ENCODE measurements at places on chromosomes 7 and 10.
A peak's percentile ranks its signal among the peaks of the same experiment; 100 is the strongest.

GRCh38 chr7:80412842-80413241, 99.0 kb downstream of the GNAT3 start:
- DNase-seq: no peak

- DNase-seq: no peak
These were observed 155.2 kb upstream of the GNAI1 start for GRCh38 chr7:79979437-79979836.

GRCh38 chr10:16904049-16904448, 86.8 kb upstream of the RSU1 start:
- DNase-seq: no peak

DNA sequence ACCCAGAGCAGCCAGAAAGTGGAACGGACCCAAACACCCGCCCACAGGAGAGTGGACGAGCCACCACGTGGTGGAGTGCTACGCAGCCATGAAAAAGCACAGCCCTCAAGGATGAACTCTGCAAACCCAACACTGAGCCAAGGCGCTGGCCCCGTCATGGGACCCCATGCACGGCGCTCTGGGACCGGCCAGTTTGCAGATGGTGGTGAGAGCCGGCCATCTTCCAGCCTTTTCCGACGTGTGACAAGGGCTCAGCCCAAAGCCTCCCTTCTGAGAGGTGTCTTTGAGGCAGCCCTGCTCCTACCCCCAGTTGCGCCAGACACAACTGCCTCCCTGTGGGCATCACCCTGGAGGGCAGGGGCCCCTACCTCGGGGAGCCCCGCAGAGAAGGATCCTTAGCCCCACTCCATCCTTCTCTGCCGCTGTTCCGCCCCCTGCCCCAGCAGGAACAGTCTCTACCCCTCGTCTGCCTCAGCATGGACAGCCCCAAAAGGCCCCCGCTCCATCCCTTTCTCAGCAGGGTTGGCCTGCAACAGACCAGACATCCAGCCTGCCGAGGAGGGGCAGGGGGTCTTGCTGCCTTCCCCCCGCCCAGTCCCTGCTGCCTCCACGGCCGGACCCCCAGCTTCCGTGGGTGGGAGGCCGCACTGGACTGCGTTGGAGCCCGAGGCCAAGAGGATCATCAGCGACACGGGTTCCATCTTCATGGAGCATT, 75.7 kb downstream of the MICALL2 start:
- DNase-seq: no peak

- DNase-seq: no peak
These were observed 36.6 kb downstream of the TCERG1L start for GRCh38 chr10:131274883-131275282.

- no peak for DNase-seq
These were observed 244.2 kb downstream of the POU6F2 start for GRCh38 chr7:39221901-39222300.

- no peak for DNase-seq
These were observed 279.3 kb downstream of the SKAP2 start for GRCh38 chr7:26584987-26585665.

DNA sequence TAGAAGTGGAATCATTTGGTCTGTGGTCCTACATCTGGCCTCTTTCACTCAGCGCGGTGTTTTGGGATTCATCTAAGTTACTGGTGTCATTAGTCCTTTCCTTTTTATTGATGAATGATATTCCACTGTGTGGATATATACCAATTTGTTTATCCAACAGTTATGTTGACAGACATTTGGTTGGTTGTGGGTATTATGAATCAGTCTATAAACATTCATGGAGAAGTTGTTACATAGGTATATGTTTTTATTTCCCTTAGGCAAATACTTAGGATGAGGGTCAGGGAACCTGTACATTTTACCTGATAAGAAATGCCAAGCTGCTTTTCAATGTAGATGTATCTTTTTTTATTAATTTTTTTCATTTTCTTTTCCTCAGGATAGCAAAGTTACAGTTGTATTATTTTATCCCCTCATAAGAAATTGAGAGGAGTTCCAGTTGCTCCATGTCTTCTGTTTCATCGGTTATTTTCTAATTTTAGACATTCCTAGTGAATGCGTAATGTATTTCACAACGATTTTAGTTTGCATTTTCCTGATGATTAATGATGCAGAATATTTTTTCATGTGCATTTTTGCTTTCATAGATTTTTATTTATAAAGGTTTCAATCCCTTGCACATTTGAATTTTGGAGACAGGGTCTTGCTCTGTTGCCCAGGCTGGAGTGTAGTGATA, 203.8 kb upstream of the SH2B2 start:
- no peak for DNase-seq

- DNase-seq: no peak
These were observed 25.8 kb downstream of the ZNF800 start for GRCh38 chr7:127366680-127367079.

GRCh38 chr10:113495553-113495952, 57.3 kb upstream of the HABP2 start:
- DNase-seq: no peak

DNA sequence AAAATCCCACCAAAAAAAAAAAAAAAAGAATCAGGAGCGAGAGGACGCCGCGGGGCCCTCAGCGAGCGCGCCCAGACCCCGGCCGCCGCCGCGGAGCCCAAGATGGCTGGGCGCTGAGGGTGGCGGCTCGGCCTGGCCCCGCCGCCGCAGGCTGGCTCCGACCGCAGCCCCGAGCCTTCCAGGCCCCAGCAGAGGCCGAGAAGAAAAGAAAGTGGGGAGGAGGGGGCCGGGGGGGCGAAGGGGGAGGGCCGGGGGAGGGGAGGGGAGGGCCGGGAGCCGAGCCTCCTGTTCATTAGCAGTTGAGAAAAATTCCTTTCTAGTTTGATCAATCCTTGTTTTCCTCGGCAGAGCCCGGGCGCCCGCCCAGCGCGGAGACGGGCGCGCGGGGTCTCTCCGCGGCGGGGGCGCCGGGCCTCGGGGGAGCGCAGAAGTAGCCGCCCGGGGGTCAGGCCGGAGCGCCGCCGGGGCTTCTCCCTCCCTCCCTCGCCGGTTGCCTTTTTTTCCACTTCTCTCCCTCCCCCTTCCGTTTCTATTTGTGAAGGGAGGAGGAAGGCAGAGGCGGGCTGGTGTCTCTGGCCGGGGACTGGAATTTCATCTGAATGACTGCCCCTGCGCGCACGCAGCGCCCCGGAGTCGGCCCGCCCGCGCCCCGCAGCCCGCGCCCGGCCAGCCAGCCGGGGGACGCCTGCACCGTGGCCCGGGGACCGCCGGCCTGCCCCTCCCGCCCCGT, 778 bp upstream of the TRIM8 start:
- DNase-seq: peak; percentile 87

GRCh38 chr10:101481256-101481655, 106.8 kb downstream of the POLL start:
- DNase-seq: no peak

DNA sequence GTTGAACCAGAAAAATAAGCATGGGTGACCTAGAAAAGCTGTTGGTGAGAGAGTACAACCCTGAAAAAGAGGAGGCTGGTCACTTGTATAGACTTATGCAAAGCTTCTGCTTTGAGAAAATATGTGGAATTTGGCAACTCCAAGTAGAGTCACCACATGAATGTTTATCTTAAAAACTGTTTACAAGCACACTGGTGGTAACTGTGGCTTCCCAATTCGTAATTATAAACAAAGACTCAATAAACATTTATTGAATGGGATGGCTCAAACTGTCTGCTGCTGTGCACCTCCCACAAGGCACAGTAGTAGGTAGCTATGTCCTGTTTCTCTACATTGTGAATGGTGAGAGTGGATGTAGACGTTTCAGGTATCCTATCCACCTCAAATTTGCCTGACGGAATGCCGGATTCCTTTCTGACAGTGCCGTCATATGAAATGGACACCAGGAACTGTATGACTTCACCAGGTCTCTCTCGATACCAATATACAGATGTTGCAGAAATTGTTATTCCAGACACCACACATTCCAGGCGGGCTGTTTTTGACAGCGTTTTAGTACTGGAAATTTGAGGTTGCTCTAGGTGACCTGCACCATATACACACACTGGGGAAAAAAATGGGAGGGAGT, 43.4 kb upstream of the TARP start:
- DNase-seq: no peak

- DNase-seq: no peak
These were observed 4.8 kb upstream of the DMTF1 start for GRCh38 chr7:87147500-87147899.

GRCh38 chr7:46545790-46546189, 624.7 kb upstream of the IGFBP3 start:
- no peak for DNase-seq

DNA sequence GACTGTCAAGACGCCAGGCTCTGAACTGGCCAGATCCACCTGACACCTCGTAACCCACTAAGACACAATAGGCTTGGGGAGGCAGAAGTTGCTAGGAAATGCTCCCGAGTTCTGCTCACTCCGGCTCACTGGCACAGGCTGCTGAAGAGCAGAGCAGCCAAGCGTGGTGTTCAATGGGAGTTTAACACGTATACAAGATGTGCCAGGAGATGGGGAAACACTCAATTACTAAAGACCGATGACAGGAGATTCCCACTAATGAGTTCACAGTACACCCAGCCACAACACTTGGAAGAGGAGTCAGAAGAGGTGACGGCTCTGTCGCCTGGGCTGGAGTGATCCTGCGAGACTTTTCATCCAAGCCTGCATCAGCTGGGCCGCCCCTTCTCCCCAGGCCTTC, 303.4 kb downstream of the GFRA1 start:
- no peak for DNase-seq

- no peak for DNase-seq
These were observed 990.1 kb downstream of the CNTNAP2 start for GRCh38 chr7:147106746-147107145.

DNA sequence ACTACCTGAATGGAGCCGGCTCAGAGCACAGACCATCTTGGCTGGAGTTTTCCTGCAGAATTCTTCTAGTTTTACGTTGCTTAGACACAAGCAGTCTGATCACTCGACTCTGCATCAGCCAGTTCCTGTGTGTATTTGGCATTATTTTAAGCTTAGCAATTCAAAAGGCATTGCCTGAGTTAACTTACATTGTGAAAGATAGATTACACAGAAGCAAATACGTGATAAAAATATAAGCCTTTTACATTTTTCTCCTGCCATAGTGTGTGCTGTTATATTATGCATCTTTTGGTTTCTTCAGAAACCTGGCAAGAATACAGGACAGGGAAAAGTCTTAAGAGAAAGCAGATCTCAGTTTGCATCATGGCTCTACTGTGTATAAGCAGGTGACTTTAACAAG, 98.1 kb downstream of the LRRC4 start:
- no peak for DNase-seq

- DNase-seq: peak; percentile 34
These were observed 248.9 kb downstream of the FOXP2 start for GRCh38 chr7:114663502-114663901.

GRCh38 chr10:86662186-86663045, 5.9 kb upstream of the LDB3 start:
- DNase-seq: no peak

GRCh38 chr7:3682028-3682710, 381.1 kb downstream of the SDK1 start:
- DNase-seq: no peak

- DNase-seq: peak; percentile 15
These were observed 18.8 kb downstream of the TMEM196 start for GRCh38 chr7:19754521-19755116.

GRCh38 chr7:112431803-112432202, 18.5 kb upstream of the IFRD1 start:
- DNase-seq: no peak

DNA sequence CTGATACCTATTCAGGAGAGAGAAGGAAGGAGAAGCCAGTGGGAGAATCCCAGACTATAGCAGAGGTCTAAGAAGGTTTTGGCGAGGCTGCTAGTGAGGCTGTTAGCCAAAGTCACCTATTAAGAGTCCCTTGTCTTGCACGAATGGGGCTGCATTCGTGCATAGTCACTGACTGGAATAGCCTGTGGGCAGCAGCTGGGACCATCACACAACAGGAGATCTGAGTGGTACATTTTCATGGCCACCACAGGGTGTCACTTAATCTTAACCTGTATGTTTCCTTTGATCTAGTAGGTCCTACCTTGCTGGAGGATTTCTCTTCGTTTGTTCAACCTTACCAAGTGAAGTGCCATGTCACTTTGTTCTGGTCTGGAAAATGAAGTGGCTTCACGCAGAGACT, 319.9 kb downstream of the BMPER start:
- DNase-seq: no peak

- no peak for DNase-seq
These were observed 227.4 kb downstream of the PRKG1 start for GRCh38 chr10:51301644-51302043.

GRCh38 chr10:102241032-102241443, 274 bp downstream of the PITX3 start:
- DNase-seq: no peak

- DNase-seq: no peak
These were observed 6.4 kb upstream of the ANXA11 start for GRCh38 chr10:80211786-80212185.

- no peak for DNase-seq
These were observed 23.3 kb downstream of the PRPS1L1 start for GRCh38 chr7:18004372-18004771.

DNA sequence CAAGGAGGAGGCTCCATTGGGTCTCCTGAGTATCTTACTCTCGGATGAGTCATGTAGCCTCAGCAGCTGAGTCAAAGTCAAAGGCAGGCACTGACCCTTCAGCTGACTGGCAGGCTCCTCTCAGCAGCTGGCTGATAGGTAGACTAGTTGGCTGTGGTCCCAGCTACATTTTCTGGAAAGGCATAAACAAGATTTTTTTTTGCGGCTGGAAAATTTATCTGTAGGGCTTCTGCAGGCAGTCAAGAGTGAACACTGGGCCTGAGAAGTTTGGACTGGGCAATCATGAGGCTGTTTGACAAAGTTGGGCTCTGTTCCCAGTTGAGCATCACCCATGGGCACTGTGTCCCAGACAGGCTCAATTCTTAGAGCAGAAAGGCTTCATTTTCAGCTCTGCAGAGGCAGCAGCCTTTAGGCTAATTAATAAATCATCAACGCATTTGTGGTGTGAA, 796.2 kb downstream of the CCSER2 start:
- DNase-seq: no peak

DNA sequence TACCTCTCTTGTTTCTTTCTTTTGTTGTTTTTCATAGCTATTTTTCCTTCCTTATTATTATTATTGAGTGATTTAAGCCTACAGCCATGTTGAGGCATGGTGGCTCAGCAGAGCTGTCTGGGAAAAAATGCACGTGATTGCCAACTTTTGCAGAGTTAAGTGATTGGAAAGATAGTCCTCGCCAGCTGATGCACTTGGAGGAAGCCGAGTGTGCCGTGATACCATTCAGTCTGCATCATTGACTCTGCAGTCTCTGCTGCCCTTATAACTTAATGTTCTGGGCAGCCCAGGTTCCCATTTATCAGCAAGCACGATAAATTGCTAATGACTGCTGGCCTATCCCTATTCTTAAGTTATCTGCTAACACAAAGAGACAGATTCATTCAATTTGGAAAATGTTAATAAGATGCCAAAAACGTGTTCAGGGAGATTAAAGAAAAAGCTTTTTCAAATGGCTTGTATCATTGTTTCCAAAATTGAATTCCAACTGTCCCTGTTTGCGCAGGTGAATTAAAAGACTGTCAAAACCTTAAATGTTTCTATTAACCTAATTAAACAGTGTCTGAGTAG, 232.9 kb upstream of the NPY start:
- no peak for DNase-seq

Measured in neural progenitor cell (in vitro differentiated cells).